A549 treated with ZK216348 at 1 μM for 4 hours (cell line): ENCODE measurements at places on chromosomes 5 and 9. TPM values are rescaled to one million over a fixed set of nuclear protein-coding genes. Genes with fewer than 3 reads are reported as not detected.

The LCN1 gene
- 0.53 TPM in 1 of 5 replicates, not detected in the others for total RNA-seq

The ADGRV1 gene
- 0.57 to 0.91 TPM (median 0.78 TPM) in 5 replicates for total RNA-seq

The PCDHGB2 gene
- 0.11 to 0.17 TPM (median 0.15 TPM) in 3 of 5 replicates, not detected in the others for total RNA-seq

The NUP155 gene
- total RNA-seq: 15.2 to 22.7 TPM (median 17.7 TPM) in 5 replicates

The SH3TC2 gene
- 0.23 to 1.3 TPM (median 0.72 TPM) in 5 replicates for total RNA-seq

The ORM2 gene
- not detected in 5 replicates for total RNA-seq

The FBP2 gene
- total RNA-seq: 0.11 TPM in 1 of 5 replicates, not detected in the others

The SLC34A3 gene
- 0.13 to 0.19 TPM in 2 of 5 replicates, not detected in the others for total RNA-seq

The ZDHHC11 gene
- total RNA-seq: 11.9 to 21.0 TPM (median 19.8 TPM) in 5 replicates

The CREB3 gene
- total RNA-seq: 55.1 to 65.3 TPM (median 58.7 TPM) in 5 replicates

The SLC23A1 gene
- total RNA-seq: 0.91 to 1.4 TPM (median 1.1 TPM) in 5 replicates

The RNF20 gene
- total RNA-seq: 20.4 to 25.0 TPM (median 24.8 TPM) in 5 replicates

The ANKRD31 gene
- 0.05 to 0.08 TPM (median 0.06 TPM) in 5 replicates for total RNA-seq

The RGMB gene
- total RNA-seq: 4.8 to 8.1 TPM (median 7.4 TPM) in 5 replicates

The SLC22A4 gene
- total RNA-seq: 2.9 to 5.7 TPM (median 4.5 TPM) in 5 replicates

The OR1J2 gene
- total RNA-seq: not detected in 5 replicates

The TOR2A gene
- 7.4 to 16.0 TPM (median 14.9 TPM) in 5 replicates for total RNA-seq

The ESM1 gene
- total RNA-seq: not detected in 5 replicates

The NINJ1 gene
- 53.6 to 93.5 TPM (median 79.9 TPM) in 5 replicates for total RNA-seq

The SMIM33 gene
- not detected in 5 replicates for total RNA-seq

The IFNA2 gene
- not detected in 5 replicates for total RNA-seq

The GMCL2 gene
- total RNA-seq: not detected in 5 replicates

The NOXA1 gene
- 0.53 to 2.1 TPM (median 1.9 TPM) in 5 replicates for total RNA-seq

The ZDHHC11B gene
- 1.1 to 1.8 TPM (median 1.5 TPM) in 5 replicates for total RNA-seq

The KCNN2 gene
- total RNA-seq: 0.06 to 0.19 TPM in 2 of 5 replicates, not detected in the others

The CEL gene
- 0.51 to 1.3 TPM (median 0.83 TPM) in 5 replicates for total RNA-seq

The EPB41L4B gene
- 11.5 to 16.9 TPM (median 14.6 TPM) in 5 replicates for total RNA-seq

The TOR1B gene
- total RNA-seq: 21.3 to 25.8 TPM (median 24.3 TPM) in 5 replicates
